ENCODE measurements at places on chromosomes 12 and 14. TPM values are rescaled to one million over a fixed set of nuclear protein-coding genes. Genes with fewer than 3 reads are reported as not detected.

Gene INTS13
- total RNA-seq, result 64.5 TPM

Gene RAD9B
- 0.74 TPM for total RNA-seq

Gene CIDEB
- 12.4 TPM for total RNA-seq

Gene ZNF268
- 22.6 TPM for total RNA-seq

Gene NEK9
- 72.2 TPM for total RNA-seq

Gene PZP
- total RNA-seq, result not detected

Gene EFS
- not detected for total RNA-seq

Gene MON2
- total RNA-seq, result 27.9 TPM

Gene KCNA5
- total RNA-seq, result not detected
